ENCODE measurements at places on chromosomes 2 and 18. TPM values are rescaled to one million over a fixed set of nuclear protein-coding genes. Genes with fewer than 3 reads are reported as not detected.

TUBB8B gene
- polyA plus RNA-seq: not detected

POMC gene
- polyA plus RNA-seq: 3.5 TPM

ORC4 gene
- polyA plus RNA-seq: 7.5 TPM

FIGN gene
- 1.2 TPM for polyA plus RNA-seq

NOP58 gene
- polyA plus RNA-seq: 38.0 TPM

EVX2 gene
- polyA plus RNA-seq: not detected

L3MBTL4 gene
- 3.2 TPM for polyA plus RNA-seq

ERBB4 gene
- polyA plus RNA-seq: 0.12 TPM

FKBP7 gene
- polyA plus RNA-seq: 6.4 TPM

GRCh38 chr2:26623541-26624495 is 17.3 kb downstream of the CIB4 start:
- peak; percentile 43 for DNase-seq

GRCh38 chr2:66596256-66596655 is 161.3 kb downstream of the MEIS1 start:
- no peak for DNase-seq

- DNase-seq: no peak
Observed at GRCh38 chr18:62777814-62778213, 62.5 kb downstream of the PHLPP1 start.

DNA sequence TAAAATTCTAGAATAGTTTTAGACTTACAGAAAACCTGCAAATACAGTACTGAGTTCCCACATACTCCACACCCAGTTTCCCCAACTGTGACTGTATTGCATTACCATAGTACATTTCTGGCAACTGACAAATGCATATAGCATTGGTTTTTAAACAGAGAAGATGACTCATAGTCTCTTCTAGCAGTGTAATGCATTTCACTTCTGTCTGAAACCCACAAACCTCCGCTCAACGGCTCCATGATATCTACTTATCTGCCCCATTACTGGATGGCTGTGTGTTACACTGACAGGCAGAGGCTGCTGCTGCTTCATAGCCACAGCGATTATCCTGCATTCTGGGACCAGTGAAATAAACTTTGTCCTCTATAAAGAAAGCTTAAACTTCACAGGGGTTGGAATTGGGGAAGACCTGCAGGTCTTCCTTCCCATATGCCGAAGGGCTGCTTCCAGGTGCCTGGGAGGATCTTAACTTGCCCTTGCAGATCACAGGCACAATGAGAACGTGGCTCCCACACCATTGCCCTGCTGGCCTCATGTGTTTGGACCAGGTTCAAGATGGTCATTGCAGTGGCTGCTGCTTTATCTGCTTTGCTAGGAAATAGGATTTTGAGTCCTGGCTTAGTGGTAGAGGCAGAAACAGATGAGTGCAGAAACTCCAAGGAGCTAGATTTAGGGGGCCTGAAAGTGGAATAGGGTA is 742.6 kb upstream of the HS6ST1 start:
- peak; percentile 22 for DNase-seq

DNA sequence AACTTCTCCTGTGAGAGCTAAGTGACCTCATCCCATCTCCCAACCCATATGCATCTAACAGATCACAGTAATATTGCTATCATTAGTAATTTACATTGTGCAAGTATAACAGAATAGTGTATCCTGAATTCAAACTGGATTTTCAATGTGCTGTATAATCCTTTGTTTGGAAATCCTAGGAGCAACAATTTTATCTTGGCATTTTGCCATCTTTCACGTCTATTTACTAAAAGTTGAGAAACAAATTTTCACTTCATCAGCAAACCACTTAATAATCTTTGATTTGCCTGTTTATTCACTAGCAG is 3.8 kb downstream of the HNRNPLL start:
- DNase-seq: peak; percentile 18

GRCh38 chr2:158006961-158007719 is 94.5 kb upstream of the UPP2 start:
- no peak for DNase-seq

GRCh38 chr2:63071664-63072063 is 21.0 kb downstream of the OTX1 start:
- no peak for DNase-seq

DNA sequence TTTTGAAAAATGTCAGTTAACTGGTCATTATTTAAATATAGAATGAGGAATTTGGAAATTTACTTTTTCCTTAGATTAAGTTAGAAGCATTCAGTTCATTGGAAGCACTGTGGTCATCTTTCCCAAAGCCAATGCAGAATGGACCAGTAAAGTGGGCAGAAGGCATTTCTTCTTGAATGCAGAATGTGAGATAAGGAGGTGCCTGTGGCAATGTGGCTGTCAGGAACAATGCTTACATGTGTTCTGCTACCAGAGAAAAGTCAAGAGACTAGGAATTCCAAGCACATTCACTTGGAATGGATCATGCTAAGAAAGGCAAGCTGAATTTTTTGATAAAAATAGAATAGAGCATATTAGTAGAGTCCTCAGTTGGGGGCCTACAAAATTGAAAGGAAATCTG is 295.0 kb upstream of the KCNH7 start:
- no peak for DNase-seq

DNA sequence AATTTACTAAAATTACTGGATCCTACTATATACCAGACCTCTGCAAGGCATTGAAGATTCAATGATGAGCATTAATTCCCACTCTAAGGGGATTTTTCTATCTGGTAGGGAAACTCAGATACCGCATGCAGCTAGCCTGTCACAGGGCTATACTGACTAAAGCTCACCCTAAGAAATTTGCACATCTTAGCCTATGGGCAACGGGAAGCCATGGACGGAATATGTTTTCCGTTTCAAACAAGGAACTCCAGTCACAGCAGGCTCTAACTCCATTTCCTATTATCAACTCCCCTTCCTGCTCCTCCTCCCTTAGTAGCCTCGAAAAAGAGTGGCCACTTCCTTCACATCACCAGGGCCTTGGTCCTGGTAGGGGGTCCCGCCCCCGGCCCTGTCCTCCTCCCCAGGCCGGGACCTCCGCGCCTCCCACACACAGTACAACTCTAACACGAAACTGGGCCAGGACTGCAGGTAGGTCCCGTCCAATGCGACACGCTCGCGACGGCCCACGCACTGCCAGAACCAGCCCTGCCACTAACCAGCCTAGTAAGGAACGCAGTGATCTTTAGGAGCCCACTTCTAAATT is 659 bp upstream of the COX5B start:
- no peak for DNase-seq

GRCh38 chr2:110852051-110852450 is 119.7 kb downstream of the ACOXL start:
- no peak for DNase-seq

GRCh38 chr2:23448906-23449305 is 63.9 kb downstream of the KLHL29 start:
- DNase-seq: no peak

DNA sequence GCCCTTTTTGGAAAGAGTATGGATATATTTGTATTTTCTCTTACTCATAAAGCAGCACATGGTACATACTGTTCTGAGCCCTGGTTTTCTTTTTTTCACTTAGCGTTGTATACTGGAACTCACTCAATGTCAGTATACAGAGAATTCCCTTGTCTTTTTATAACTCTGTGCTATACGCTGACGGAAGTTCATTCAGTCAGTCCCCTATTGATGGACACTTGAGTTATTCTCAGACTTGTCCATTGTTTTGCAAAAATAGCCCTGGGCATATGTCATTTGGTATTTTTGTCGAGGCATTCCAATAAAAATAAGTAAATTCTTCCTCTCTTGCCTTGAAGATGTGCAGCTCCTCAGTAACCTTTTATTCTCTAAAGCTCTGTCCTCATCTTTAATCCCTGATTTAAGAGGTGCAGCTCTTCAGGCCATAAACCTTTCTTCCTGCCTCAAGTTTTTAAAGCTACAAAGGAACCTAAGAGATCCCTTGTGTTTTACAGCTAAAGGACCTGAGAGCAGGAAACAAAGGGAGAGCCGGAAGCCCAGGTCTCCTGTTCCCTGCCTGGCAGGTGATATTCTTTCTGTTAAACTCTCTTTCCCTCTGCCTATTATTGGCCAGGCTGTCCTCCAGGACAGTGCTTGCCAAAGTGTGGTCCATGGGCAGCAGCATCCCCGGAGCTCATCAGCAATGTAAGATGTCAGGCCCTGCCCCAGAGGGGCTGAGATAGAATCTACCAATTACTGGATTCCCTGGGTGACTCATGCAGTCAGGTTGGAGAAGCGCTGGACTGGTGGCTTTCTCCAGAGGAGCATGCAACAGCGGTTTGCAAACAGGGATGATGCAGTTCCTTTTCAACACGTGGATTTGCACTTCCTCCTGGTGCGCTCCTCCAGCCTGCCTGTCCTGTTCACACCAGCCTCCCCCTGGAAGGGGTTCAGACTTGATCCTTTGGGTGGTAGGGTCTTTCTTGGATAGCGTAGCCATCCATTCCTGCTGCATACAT is 158.0 kb downstream of the NEDD4L start:
- DNase-seq: no peak

DNA sequence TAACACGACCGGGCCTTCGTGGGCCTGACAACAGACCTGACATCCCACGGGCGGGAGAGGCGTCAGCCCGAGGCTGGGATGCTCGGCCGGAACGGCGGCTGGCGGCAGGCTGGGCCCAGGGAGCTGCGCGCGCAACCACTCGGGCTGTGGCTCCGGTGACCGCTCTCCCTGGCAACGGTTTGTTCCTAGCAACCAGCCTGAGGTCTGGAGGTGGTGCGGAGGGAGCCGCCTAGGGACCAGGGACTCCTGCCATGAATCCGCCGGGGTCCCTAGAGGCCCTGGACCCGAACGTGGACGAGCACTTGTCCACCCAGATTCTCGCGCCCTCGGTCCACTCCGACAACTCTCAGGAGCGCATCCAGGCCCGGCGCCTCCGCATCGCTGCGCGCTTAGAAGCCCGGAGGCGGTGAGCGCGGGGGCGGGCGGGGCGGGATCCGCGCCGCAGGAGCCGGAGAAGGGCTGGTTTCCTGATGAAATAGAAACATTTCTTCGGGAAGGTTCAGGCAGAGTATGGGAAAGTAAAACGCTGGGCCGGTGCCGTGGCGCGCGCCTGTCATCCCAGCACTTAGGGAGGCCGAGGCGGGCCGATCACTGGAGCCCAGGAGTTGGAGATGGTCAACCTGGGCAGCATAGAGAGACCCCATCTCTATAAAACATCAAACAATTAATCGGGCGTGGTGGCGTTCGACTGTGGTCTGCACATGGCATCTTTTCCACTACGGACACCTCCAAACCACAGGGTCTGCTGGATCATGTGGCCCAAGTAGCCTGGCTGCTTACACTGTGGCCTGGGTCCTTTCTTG is at the start of gene DRC1:
Gene DRC1, plus strand, starts transcription at position 182 of the 803 bp plus-strand sequence. Its CDS starts 70 bp downstream, at position 252.
- peak; percentile 39 for DNase-seq

DNA sequence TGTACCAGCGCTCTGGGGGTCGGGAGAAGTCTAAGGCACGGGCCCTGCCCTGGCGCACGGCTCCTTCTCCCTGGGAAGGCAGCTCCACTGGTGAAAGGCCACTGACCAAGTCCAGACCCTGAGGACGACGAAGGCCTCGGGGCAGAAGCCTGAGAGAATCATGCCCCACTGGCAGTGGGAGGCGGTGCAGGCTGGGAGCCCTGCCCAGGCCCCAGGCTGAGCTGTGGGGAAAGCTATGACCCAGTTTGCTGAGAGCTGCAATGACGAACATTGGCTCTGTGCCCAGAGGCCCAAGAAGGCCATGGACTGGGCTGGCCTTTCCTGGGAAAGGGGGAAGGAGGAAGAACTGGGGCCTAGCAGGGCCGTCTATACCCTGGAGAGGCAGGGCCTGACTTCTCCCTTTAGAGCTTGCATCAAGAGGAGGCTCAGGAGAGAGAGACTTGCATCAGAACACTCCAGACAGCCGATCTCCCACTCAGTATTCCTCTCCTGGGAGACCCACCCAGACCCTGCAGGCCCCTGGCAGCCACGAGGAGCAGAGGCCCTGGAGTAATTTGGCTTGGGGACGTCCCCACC is 32.9 kb downstream of the HS1BP3 start:
- DNase-seq: peak; percentile 98

DNA sequence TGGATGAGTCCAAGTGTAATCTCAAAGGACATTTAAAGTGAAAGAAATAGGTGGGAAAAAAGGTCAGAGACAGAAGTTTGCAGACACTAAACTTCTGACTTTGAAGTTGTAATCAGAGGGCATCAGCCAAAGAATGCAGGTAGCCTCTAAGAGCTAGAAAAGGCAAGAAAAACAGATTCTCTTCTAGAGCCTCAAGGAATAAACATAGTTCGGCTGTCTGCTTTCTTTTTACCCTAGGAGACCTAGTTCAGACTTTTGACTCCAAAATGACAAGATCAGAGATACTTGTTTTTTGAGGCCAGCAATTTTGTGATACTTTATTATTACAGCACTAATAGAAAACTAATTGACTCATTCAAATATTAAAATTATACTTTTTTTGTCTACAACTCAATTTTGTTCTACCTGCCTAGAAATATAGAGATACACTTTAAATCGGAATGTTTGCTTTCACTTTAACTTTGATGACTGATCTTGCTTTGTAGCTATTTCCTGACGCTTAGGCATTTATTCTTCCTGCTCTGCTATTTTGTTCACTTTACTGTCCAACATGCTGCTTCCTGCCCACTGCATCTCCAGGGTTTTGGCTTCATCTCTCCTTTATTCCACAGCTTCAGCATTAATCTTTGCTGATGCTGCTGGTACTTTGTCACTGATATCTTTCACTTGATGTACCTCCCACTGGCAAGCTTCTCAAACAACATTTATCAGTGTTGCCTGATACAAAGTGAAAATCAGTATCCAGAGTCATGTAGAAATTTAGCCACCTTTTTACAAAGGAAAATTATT is 272.5 kb downstream of the DSEL start:
- no peak for DNase-seq
